SK-N-MC (cell line): ENCODE measurements at places on chromosomes 13 and 19.
A peak's percentile ranks its signal among the peaks of the same experiment; 100 is the strongest.

GRCh38 chr13:63088226-63088625, 1672.6 kb upstream of the PCDH20 start:
- DNase-seq: no peak

- DNase-seq: no peak
Measured at GRCh38 chr19:46372901-46373490, 26.1 kb downstream of the PPP5C start.

GRCh38 chr13:27347211-27347772, 76.7 kb downstream of the RASL11A start:
- no peak for DNase-seq

DNA sequence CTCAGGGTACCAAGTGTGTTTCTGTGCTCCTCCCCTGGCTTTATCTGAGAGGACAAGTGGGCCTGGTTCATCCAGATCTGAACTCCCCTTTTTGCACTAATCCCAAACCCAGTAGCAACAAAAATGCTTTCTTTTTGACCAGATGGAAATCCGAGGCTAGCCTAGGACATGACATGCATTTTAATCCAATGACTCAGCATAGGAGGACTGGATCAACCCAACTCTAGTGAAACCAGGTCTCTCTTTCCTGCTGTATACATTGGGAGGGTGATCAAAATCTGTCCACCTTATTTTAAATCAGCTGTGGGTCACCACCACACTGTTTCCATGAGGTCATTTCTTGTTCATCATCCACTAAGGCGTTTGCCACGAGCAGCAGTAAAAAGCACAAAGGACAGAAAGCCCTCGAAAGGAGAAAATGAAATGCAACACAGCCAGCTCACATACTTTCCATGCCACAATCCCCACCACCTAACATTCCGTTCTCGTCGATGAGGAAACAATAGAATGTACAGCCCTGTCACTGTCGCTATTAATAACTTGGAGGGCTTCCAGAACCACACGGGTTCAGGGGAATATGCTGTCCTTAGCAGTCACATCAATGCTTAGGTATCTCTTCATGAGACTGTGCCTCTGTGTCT, 543.0 kb downstream of the IRS2 start:
- DNase-seq: no peak

GRCh38 chr13:73898276-73898675, 235.9 kb downstream of the KLF12 start:
- peak; percentile 28 for DNase-seq

- DNase-seq: no peak
Measured at GRCh38 chr19:19997656-19998268, 41.5 kb downstream of the ZNF682 start.

DNA sequence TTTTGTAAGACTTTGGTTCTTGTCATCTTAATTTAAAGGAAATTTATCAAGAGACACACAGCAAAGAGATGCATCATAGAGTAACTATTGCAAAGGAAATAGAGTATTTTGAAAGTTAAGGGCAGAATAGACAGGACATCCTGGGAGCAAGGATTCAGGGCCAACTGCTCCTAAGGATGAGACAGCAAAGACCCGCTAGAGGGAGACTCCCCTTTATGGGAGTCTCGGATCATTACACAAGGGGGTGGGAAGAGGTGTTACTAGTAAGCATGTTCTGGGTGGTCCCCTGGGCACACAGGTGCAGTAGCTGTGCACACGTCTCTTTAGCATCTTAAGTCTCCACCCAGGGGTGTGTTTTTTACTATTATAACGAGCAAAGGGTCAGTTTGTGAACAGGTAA, 9.6 kb downstream of the ZSCAN5C start:
- DNase-seq: no peak

GRCh38 chr19:16715611-16716010, 4.0 kb upstream of the NWD1 start:
- no peak for DNase-seq

DNA sequence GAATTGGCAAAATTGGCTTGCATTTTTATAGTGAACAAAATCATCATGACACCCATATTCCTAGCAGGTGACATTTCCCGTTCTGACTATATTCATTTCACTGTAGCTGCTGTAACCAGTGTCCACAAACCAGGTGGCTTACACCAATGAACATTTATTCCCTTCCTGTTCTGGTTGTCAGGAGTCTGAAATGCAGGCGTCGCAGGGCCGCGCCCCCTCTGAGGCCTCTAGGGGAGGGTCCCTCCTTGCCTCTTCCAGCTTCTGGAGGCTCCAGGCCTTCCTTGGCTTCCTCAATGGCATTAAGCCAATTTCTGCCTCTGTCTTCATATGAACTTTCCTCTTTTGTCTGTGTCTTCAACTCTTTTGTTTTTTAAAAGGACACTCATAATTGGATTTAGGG, 6.5 kb upstream of the RLN3 start:
- DNase-seq: no peak

DNA sequence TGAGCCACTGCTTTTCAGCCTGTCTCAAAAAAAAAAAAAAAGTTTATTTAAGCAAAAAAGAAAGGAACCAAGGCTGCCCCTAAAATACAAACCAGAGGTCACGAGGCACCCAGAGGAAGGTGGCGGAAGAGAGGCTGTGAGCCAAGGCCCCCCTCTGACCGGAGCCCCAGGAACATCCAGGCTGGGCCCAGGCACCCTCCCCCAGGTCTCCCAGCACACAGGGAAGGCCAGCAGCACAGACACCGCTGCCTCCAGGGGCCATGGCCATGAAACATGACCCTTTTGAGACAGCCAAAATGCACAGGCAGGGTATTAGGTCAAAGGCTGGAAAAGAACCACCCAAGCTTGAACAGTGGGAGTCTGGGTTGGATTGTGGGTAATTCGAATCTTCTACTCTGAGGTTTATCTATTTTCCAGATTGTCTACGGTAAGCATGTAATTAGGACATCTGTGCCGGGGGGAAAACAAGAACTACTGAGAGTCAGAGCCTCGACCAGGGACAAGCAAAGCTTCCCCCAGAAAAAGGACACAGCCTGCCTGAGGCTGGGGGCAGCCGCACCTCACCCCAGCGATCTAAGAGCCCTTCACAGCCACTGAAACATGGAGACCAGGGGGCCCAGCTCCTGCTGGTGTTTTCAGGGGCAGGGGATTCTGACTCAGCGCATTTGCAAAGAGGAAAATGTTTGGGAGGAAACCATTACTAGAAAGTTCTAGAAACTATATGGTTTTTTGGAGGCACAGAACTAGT, 8.4 kb downstream of the PEX11G start:
- no peak for DNase-seq

DNA sequence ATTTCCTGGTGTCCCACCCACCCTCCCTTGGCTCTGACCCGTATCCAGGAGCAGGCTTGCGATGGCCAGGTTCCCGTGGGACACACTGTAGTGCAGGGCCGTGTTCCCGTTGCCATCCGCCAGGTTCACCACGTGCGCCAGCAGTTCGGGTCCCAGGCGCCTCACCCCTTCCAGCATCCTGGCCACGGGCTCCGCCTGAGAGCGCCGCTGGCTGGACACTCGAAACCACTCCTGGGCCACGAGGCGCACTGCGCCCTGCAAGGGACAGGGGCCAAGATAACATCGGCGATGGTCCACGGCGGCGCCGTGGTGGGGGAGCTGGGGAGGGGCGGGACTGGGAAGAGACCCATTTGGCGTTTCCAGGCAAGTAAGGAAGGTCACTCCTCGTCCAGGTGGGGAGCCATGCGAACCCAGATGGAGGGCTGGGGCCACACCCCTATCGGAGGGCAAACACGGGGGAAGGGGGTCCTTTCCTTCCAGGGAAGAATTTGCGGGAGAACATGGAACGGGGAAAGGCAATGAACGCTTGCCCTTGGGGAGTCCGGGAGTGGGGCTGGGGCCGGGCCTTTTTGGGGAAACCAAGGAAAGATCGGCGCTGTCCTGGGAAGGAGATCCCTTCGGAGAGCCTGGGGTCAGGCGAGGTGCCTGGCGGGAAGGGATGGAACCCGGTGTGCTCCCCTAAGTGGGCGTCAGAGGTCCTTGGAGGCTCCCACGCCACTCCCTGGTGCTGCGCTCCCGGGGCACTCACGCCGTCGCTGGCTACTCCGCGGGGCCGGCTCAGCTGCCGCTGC, 9.9 kb downstream of the KANK3 start:
- no peak for DNase-seq

- DNase-seq: no peak
Measured at GRCh38 chr13:29162638-29163235, 342.6 kb downstream of the MTUS2 start.

DNA sequence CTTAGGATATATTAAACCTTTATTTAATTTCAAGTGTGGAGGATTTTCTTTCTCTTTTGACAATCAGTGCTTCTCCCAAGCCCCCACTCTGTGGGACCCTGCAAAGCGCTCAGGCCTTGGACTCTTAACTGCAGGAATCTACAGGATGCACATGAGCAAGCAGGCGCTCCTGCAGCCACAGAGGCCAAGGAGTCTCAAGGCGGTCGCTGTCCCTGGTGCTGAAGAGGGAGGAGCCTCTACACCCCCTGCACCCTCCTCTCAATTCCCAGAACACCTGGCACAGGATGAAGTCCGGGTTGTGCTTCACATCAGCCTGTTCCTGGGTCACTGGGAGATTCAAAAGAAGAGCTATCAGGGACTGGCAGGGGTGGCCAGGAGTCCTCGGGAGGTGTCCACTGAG, 13.5 kb downstream of the OR10H4 start:
- DNase-seq: no peak

- DNase-seq: peak; percentile 30
Measured at GRCh38 chr19:11560404-11561051, 1.5 kb upstream of the ELOF1 start.

DNA sequence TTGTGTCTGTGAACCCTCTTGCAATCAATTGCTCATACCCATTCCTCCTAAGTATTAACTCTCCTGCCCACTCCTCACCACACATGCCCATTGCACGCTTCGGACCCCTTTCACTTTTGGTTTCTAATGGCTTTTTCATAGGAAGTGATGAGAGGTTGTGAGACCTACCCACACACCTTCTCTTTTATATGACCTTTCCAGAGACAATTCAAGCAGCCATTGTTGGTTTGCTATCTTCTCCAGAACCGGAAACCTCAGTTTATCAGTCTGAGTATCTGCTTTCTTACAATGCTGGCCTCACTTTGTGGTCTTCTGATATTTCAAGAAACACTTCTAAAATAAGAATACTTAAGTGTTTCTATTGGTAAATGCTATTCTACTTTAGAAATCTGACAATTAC, 1550.8 kb upstream of the SLC10A2 start:
- no peak for DNase-seq

DNA sequence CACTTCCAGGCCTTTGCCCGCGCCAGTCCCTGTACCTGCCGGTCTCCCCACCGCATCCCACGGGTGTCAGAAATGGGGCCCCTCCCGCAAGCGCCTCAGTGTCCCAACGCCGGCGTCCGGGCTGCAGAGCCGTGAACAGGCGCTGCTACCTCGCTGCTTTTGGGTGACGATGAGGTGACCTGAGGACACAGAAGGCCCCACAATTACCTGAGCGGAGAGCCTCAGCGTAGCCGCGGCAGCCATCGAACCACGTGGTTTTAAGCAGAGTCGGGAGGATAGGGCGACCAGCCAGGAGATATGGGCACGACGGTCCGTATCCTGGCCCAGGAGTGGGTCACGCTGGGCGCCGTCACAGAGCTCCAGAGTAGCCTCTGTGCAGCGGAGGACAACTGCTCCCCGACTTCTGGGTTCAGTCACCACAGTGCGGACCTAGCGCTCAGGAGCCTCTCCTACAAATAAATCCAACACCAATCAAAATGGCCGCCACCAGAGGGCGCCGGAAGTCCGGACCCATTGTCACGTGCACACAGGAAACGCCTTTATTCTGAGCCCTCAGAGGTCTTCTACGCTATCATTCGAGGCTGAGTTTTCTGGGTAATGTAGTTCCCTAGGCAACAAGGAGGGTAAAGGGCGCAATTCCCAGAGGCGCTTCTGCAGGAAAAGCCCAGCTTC, at the start of gene ZNF814:
ZNF814 (minus strand) TSS at position 478 of the 672 bp plus-strand sequence; CDS start at position 243, 235 bp downstream.
- DNase-seq: peak; percentile 71

DNA sequence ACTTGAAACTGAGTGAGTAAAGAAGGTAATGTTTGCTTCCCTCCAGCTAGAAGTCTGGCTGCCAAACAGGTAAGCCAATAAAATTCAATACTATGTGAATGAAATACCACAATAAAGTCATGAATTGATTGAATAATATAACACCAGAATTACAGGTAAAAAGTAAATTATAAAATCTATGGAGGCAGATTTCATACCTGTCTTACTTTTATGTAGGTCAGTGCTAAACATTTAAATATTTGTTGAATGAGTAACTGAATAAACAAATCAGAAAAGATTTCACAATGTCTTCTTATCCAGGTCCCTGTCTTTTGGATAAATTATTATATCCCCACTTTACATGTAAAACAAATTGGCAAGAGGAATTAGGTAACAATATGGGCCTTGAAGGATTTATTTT, 62.7 kb downstream of the MICU2 start:
- DNase-seq: no peak
